Activated gamma-delta T cell treated with anti-CD3 and anti-CD28 coated beads, Interleukin-2, amount 50 U/mL, for 16 hours (primary cell): ENCODE measurements at places on chromosomes 12 and 14.

DNA sequence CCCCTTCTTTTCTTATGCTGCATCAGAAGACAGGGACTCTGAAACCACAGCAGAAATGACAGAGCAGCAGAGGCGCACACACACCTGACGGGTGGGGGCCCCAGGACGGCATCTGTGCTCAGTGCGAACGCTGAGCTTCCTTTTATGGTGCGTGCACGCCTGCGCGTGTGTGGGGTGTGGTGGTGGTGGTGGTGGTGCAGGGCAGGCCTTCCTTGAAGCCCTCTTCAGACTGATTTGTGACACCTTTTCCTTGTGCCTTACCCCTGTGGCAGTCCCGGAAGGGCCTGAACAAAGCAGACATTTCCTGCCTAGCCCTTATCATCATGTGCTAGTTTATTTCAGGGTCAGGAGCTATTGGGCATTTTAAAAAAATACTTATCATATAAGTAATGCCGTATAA is 75.7 kb downstream of the TSPAN9 start:
- no peak for DNase-seq

GRCh38 chr14:45787167-45787566 is 534.2 kb upstream of the MIS18BP1 start:
- DNase-seq = no peak

- no peak for DNase-seq
Observed at GRCh38 chr12:75814851-75815754, 216.5 kb downstream of the PHLDA1 start.

DNA sequence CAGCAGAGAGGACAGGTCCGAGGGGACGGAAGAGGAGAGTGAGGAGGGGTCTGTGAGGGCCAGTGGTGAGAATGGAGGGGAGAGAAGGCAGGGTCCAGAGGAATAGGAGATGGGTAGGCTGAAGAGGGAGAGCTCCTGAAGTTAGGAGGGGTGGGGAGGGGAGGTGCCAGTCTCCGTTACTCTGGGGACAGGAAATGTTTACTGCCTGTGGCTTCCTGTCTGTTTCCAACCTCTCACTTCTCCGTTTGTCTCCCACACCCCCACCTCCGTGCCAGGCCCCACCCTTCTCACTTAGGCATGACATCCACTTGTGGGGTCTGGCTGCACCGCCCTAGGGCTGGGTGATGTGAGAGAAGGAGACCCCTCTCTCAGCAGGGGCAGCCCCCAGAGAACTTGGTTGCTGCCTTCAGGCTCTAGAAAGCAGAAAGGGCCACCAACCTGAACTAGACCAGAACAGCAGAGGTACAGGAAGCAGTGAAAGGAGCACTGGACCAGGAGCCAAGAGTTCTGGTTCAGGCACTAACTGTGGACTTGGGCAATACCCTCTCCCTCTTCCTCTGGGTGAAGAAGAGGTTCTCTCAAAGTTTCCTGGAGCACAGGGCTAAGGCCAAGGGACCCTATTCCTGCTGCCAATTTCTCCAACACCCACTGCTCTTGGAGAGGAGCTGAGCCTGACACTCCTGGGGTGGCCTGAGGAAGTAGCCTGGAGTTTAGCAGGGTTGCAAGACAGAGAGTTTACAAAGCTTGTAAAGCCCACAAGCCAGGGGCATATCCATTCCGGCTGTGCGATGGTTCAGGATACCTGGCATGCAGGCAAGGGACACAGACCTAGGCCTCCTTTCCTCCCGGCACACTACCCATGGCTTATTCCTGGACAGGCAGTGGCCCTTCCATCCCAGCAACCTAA is 5.5 kb downstream of the ITGA5 start:
- DNase-seq = peak; percentile 71

GRCh38 chr12:55938826-55939501 is 8.0 kb downstream of the DGKA start:
- no peak for DNase-seq

DNA sequence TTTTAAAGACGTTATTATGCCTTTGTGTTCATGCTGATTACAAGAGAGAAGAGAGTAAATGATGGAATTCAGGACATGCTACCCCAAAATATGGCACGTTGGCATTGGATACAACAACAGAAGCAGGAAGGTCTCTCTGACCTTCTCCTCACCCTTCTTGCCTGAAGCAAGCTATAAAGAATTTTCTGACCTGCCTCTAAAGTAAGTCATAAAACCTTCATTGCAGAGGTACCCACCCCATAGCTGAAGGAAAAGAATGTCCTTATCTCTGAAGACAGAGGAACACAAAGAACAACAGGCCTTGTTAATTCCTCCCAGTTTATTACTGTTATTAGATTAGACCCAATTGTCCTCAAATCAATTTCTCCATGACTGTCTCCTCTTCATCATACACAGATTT is 176.2 kb downstream of the FBXL14 start:
- no peak for DNase-seq

DNA sequence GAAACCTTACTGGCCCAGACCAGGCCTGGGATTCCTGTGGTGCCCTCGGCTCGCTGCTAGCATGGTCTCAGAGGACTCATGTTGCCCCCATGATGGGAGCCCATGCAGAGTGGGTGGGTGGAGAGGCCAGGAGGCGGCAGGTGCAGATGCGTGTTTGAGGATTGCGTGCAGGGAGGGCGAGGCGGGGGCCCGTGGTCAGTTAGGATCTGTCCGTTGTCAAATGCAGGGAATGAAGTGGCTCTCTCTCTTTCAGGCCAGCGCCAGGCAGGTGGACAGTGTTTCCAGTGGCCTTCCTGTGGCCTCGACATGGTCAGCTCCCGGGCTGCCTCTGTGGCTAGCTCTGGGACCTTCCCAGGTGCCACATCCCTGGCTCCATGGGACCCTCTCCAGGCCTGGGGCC is 39.3 kb upstream of the DLK1 start:
- no peak for DNase-seq

GRCh38 chr12:98185606-98186005 is 329.8 kb upstream of the TMPO start:
- DNase-seq = no peak

- DNase-seq = no peak
Observed at GRCh38 chr12:4281173-4281654, 7.7 kb downstream of the CCND2 start.

DNA sequence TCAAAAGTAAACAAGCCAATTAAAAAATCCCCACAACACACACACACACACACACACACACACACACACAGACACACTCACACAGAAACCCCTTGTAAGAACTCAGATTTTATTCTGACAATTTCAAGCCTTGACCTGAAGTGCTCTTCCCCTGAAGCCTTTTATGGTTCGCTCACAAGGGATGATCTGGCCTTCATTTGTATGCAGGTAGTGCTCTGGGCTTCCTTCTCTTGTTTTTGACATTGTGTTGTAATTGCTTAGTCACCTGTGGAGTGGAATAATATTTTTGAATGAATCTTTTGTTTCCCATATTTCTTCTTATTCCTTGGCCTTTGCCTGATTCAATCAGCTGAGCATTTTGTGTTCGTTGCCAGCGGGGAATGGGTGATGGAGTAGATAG is 83.3 kb upstream of the CSRP2 start:
- no peak for DNase-seq

GRCh38 chr14:73724696-73725095 is 10.5 kb upstream of the PNMA1 start:
- no peak for DNase-seq

GRCh38 chr12:47877081-47877480 is 27.7 kb downstream of the VDR start:
- DNase-seq = no peak

DNA sequence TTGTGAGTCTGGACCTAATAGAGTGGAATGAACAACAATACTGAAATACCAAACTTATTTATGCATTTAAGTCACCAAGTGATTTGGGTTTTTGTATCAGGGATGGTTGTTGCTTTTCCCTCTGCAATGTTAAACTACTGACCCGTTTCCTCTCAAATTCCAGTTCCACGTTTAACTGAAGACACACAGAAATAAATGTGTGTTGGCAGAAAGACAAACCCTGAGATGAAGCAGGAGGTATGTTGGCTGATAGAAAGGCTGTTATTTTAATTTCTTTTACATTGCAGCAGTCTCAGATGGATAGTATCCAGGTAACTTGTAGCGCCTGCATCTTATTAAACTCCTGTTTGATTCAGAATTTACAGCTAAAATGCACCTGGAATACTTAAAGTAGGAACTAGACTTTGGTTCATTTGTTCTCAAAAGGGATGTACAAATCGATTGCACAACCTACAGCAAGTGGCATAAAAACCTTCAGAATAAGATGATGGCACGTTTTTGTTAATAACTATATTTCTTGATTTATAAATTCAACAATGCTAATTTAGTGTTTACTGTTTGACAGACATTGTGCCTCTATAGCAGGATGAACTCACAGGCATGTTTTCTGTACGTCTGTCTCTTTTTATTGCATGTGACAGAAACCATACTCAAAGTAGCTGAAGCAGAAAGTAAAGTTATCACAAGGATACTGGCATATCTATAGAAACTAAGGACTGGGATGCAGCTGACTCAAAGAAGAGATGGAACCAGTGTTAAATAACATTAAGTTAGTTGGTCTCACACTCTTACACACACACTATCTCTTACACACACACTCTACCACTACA is 405.7 kb downstream of the ZFP36L1 start:
- no peak for DNase-seq

GRCh38 chr14:48546996-48547395 is 871.6 kb upstream of the MDGA2 start:
- DNase-seq = no peak

GRCh38 chr12:70448371-70448770 is 82.3 kb downstream of the KCNMB4 start:
- DNase-seq = no peak

DNA sequence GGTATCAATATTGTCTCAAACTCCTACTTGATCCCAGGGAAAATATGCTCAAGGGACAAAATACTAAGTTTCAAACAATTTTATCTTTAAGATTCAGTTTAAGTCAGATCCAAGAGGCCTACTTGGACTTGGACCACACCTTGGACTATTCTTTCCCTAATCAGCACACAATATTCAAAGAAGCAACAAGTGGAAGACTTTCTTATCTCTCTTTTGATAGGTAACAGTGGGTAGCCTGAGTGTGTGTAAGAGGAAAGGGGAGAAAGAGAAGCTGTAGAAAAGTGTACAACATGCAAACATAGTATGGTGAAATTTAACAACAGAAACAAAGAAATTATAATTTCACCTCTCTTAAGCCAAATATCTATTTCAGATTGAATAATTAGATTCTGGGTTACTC is 6.5 kb downstream of the CERS5 start:
- no peak for DNase-seq

DNA sequence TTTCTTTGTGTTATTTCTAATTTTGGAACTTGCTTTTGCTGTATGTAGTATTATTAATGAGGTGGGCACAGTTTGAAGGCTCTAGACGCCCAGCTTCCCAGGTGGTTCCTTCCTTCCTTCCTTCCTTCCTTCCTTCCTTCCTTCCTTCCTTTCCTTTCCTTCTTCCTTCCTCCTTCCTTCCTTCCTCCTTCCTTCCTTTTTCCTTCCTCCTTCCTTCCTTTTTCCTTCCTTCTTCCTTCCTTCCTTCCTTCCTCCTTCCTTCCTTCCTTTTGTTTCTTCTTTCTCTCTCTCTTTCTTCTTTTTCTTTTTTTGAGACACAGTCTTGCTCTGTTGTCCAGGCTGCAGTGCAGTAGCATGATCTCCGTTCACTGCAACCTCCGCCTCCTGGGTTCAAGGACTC is 906.7 kb downstream of the AACS start:
- DNase-seq = no peak

GRCh38 chr12:56086608-56087007 is 6.6 kb downstream of the ERBB3 start:
- DNase-seq = no peak

DNA sequence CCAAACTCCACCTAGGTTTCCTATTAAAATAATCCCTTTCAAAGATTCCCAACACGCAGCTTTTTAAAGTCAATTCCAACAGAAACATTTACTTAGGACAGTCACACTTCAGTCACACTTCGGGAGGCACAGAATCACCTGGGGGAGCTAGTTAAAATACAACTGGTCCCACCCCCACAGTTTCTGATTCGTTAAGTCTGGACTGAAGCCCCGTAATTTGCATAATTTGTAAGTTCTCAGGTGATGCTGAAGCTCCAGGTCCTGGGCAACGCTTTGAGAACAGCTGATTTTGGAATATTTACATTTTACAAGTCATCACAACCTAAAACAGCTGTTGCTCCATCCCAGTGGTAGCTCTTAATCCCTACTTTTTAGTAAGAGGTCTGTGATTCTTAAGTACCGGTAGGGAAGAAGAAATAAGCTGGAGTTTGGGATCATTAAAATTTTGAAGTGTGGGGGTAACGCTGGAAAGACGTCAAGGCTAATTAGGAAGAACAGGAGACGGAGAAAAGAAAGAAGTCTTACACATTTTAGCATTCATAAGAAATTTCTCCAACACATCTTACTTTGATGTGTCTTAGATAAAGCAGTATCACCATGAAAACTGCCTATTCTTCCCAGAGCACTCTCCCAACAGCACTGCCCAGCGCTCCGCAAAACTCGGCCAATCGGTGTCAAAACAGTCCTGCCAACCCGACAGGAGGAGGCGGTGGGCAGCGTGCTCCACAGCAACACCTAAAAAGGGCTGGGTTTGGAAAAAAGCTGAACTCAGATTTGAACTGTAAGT is 1.1 kb downstream of the IPO8 start:
- no peak for DNase-seq

DNA sequence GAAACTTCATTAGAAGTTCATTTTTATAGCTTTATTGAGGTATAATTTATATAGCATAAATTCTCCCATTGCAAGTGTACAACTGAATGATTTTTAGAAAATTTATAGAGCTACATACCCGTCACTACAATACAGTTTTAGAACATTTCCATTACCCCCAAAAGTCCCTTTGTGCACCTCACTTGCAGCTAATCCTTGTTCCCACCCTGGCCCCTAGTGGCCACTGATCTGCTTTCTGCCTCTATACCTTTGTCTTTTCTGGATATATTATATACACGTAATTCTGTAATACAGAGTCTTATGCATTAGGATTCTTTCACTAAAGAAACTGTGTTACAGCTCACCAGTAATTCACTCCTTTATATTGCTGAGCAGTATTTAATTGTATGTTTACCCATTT is 145.1 kb upstream of the DIO2 start:
- DNase-seq = no peak

DNA sequence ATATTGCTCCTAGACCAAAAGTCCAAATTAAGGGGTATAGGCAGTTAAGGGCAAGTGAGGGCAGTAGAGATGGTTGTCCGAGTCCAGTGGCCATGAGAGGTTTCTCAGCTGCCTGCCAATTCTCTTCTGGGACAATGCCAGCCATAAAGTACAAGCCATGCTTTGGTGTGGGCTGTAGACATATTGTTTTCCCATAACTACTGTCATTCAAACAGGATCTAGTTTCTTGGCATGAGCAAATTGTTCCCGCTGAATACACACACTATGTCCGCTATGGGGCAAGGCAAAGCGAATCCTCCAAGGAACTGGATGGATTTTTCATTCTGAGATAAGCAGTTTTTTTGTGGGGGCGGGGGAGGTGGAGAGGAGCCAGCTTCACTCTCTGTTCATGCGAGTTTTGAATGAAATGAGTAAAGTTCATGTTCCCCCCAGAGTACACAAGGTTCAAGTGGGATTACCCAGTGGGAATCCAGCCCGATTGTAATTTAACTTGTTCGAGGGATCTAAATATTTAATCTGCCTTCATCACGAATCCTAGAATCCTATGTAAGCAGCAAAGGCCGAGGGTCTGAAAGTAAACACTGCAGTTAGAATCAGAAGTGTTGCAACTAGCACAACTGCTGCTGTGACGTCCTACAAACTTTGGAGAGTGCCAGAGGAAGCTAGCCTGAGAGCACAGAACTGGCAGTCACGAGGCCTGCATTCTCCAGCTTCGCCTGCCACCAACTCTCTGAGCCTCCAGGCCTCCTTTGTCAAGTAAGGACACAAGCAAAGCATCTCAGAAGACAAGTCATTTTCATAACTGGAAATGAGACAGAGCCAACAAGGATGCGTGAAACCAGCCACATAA is 137.0 kb downstream of the CRADD start:
- no peak for DNase-seq

- DNase-seq = no peak
Observed at GRCh38 chr14:70792939-70793338, 16.4 kb downstream of the MAP3K9 start.
